HFFc6 (cell line): ENCODE measurements at places on chromosomes 16 and 17. TPM values are rescaled to one million over a fixed set of nuclear protein-coding genes. Genes with fewer than 3 reads are reported as not detected.

GRCh38 chr16:78709137-78709884 lies 609.9 kb downstream of the WWOX start:
- no peak for DNase-seq

DNA sequence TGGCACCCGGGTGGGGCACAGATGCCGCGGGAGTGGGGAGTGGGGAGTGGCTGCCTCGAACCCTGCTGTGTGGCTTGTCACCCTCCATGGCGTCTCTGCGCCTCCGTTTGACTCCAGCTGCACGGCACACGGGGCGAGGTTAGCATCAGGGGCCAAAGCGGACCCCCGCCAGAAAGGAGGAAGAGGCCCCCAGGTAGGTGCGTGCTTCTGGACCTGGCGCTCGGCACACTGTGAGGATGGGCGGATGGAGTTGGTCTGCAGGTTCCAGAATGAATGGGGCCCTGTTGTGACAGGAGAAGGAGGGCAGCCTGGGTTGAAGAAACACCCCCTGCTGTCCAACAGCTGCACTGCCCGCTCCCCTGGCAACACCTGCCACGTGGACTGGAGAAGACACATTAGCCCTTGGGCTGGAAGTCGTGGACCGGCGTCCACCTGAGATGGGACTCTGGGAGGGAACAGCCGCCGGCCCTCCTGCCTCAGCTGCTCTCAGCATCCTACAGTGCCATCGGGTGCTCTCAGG lies 9.4 kb upstream of the FASN start:
- DNase-seq = no peak

CMTM3 gene
- total RNA-seq = 23.2 and 26.3 TPM in 2 replicates

DNA sequence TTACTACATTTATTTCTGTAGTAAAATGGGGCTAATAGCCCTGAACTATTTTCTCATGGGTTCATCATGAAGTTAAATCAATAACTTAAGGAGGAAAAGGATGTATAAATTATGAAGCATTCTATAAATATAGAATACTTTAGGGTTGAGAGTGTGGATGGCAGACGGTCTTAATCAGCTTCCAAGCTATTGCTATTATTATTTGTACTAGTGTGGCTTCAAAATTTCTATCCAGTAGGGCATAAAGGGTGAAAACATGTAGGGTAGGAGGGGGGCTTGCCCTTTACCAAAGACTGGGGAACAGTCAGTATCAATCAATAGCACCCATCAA lies 26.4 kb upstream of the DHX8 start:
- DNase-seq = no peak

ABCA6 gene
- 0.07 TPM in 1 of 3 replicates, not detected in the others for total RNA-seq

DNA sequence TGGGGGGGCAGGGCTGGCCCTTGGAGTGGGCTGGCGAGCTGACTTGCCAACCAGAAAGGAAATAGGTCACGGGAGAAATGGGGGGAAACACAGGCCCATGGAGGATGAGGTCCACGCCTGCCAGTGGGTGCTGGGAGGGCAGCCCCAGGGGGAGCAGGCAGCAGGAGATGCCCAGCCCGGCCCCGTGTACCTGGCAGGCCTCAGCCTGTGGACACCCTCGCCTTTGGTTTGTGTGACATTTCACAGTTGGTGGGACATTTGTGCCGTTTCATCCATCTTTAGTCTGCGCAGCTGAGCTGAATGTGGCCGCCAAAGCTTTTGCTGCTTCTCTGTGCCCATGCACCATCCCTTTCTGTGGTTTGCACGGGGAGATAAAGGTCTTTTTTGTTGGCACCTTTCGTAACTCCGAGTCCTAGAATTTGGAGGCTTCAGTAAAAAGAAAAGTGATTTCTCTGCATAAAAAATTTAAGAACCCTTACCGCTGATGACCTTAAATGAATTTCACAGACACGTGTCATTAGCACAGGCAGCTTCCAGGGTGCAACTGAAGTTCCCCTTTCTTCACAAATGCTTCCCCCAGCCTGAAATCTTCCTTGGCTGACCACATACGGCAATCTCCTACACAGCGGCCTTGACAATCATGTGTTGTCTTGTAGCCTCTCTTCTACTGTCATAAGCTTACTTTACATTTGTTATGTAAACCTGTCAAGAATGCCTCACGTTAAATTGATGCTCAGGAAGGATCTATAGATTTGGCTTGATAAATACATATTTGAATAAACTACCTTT lies 193.6 kb downstream of the RPTOR start:
- DNase-seq = no peak

CRYBA1 gene
- 0.46 TPM in 1 of 3 replicates, not detected in the others for total RNA-seq

DNA sequence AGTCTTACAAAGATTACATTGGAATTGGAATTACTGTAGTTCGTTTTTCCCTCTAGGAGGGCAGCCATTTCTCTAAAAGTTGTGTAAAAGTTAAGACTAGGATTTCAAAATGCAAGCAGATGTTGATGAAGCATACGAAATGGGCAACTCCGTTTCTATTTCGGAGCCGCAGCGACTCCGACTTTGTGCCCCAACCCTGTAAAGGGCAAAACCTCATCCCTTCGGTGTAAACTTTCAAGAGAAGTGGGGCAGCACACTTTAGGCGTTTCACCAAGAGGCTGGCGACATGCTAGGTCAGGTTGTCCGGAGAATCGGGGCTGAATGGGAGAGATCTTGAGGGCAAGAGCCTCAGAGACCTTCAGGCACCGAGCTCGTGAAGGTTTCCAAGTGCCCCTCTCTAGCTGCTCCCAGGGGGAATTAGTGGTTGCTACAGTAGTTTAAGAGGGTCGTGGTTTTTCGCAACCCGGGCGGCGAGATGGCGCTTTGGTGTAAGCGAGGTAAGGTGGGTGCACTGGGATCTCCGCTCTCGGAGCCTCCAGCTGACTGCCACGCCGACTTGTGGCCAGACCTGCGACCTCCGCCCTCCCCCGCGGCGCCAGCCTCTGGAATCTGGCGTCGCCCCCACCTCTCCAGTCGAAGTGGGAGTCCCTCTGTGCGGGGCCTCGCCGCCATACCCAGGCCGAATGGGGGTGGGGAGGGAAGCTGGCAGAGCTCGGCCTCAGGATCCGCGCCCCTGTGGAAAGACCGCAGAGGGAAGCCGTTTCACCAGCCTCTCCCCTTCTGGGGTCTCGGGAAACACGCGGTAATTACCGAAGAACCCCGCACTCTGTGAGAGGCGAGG lies 1.0 kb upstream of the HEXIM2 start:
- DNase-seq = peak; percentile 36

KRTAP2-2 gene
- 0.46 TPM in 1 of 3 replicates, not detected in the others for total RNA-seq

GRCh38 chr17:57838453-57838852 lies 11.4 kb downstream of the MRPS23 start:
- no peak for DNase-seq

DNA sequence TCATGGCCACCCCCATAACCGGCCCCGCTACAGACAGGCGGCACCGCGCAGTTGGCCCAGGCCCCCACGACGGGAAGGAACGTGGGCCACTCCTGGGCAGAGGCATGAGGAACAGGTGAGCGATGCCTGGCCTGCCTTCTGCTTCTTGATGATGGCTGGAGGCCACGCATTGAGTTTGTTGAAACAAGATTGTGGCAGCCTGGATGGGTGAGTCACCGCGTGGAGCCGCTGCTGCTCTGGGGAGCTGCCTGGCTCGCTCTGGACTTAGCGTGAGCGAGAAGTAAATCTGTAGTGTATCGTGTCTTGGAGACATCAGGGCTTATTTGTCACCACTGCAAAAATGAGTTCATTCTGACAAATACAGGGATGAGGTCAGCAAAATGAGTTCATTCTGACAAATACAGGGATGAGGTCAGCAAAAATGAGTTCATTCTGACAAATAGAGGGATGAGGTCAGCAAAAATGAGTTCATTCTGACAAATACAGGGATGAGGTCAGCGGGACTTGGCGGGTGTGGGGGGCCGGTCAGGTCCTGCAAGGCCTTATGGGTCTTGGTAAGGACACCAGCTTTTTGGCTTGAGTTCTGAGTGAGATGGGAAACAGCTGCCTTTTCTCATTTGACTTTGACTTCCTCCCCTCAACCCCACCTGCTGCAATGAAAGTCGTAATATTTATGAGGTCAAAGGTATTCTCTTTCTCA lies 93.0 kb downstream of the SEC14L1 start:
- DNase-seq = peak; percentile 72

DNA sequence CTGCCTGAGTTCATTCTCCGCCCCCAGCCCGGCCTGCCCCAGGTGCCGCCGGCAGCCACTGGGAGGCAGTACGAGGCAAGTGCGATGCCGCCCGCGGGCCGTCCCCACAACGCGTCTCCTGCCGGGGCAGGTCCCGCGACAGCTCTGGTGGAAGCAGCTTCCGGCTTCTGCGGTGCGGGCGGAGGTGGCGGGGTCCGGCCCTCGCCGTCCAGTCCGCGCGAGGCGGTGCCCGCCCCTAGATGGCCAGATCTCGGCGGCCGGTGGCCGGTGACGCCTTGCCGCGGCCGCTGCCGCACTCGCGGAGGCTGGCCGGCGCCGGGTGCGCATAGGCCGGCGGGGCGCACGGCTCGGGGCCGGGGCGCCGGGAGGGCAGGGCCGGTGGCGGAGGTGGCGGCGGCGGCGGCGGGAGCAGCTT lies 1.8 kb downstream of the GJD3 start:
- peak; percentile 64 for DNase-seq

MLYCD gene
- 1.7 to 3.0 TPM (median 2.2 TPM) in 3 replicates for total RNA-seq

- no peak for DNase-seq
These were observed 10.9 kb downstream of the HOXB4 start for GRCh38 chr17:48567209-48567608.

DNA sequence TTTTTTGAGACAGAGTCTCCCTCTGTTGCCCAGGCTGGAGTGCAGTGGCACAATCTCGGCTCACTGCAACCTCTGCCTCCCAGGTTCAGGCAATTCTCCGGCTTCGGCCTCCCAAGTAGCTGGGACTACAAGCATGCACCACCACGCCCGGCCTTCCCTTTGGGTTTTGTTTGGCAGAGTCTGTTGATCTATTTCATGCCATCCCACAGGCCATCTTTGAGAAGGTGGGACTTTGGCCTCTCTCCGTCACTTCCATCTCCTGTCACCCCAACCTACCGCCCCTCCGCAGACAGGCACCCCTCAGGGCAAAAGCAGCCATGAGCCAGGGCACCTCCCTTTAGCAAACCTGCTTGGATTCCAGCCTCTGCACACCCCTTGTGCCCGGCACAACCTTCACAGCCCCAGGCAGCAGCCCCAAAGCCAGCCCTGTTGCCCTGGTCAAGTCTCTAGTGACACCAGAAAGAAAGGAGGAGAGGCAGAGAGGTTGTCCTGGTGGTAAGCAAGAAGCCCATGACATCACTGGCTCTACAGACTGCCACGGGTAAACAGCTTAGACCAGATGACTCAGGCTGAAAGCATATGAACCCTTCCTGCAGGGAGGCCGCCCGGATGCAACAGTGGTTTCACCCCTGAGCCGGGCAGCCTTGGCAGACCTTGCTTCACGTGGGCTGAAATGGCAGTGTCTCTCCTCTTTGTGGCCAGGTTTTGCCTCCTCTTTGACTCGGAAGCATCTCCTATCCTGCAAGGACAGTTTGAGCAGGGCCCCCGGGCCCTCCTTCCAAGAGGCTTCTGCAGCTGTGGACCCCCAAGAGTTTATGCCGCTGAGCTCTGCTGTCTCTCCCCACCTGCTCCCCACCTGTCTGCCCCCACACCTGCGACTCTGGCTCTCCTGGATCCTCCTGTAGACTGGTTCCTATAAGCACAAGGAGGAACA lies 8.1 kb upstream of the TIMP2 start:
- DNase-seq = peak; percentile 96

AXIN1 gene
- total RNA-seq = 13.6 to 15.8 TPM (median 15.5 TPM) in 3 replicates

DNA sequence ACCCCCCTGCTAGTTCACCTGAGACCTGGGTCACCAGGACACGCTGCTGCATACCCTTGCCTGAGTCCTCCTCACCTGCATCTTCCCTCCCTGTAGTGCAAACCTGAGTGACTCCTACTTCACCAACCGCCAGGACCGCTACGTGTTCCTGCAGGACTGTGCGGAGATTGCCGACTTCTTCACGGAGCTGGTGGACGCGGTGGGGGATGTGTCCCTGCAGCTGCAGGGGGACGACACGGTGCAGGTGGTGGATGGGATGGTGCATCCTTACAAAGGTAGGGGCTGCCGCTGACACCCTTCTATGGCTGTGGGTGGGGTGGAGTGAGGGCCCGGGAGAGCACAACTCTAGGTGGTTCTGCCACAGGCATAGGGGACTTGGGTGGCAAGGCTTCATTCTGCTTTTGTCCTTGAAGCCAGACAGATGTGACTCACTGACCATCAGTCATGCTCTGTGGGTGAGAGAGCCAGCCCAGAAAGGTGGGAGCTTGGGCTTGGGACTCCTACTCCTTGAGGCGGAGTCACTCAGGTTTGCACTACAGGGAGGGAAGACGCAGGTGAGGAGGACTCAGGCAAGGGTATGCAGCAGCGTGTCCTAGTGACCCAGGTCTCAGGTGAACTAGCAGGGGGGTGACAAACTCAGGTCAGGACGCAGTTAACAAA lies 22.3 kb downstream of the PGS1 start:
- DNase-seq = no peak

TBC1D28 gene
- total RNA-seq = not detected in 2 replicates

DNA sequence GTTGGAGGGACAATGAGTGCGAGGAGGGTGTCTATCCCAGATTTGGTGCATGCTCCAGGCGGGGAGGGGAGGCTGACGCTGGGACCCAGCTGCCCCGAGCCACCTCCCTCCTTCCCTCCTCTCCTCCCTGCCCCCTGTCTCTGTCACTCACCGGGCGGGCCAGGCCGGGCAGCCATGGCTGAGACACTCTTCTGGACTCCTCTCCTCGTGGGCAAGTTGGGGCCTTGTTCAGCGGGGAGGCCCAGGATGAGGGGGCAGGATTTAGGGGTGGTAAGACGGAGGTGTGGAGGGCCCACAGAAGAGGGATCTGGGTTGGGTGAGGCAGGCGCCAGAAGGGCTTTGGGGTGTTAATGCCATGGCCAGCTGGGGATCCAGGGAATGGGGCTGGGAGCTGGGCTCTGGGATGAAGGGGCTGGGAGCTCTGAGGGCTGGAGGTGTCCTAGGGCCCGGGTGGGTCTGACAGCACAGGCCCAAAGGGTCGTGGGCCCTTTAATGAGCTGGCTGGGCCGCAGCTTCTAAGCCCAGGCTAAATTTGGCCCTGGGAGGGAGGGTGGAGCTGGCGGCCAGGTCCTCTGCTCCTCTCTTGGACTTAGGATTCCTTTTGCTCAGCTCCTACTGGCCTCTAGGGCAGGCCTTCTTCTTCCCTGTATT lies at the start of gene SGCA:
SGCA (plus strand) TSS at position 139 of the 651 bp plus-strand sequence; CDS start at position 175, 36 bp downstream.
- DNase-seq = no peak

CCL8 gene
- total RNA-seq = not detected in 3 replicates

KCNG4 gene
- not detected in 3 replicates for total RNA-seq

DNA sequence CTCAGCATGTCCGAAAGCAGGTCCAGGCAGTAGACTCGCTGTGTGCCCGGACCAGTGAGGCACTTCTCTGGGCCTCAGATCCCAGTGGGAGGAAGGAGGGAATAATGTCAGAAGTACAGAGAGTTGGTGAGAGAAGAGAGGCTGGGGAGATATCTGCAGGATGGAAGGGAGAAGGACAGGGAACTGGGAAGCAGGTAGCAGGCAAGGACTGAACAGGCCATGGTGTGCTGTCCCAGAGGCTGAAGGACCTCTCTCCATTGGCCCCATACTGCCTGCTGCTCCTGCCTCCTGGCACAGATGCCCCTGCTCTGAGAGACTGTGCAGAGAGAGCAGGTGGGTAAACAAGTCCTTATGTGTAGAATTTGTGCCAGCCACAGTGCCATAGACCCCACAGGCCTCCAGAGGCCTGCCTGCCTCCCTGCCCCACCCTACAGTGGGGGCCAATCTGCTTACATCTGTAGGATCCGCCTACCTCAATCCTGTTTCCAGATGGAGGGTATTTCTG lies 34.2 kb upstream of the CRHR1 start:
- DNase-seq = no peak

DNAH17 gene
- not detected in 3 replicates for total RNA-seq
